ENCODE measurements at places on chromosomes 1 and 21. TPM values are rescaled to one million over a fixed set of nuclear protein-coding genes. Genes with fewer than 3 reads are reported as not detected.

The SPRR2B gene
- total RNA-seq: not detected

The PRDX6 gene
- total RNA-seq: 409 TPM

The TCHHL1 gene
- not detected for total RNA-seq

The F5 gene
- 38.5 TPM for total RNA-seq

The RASSF5 gene
- 0.49 TPM for total RNA-seq

The TNFRSF4 gene
- not detected for total RNA-seq

The AKNAD1 gene
- not detected for total RNA-seq

The ANKRD35 gene
- total RNA-seq: 0.02 TPM

The EPHA2 gene
- total RNA-seq: 15.5 TPM

The SPATA17 gene
- 1.6 TPM for total RNA-seq

The ITGB2 gene
- total RNA-seq: 1.6 TPM

The KCND3 gene
- total RNA-seq: not detected

The TP73 gene
- 0.69 TPM for total RNA-seq

The PTPRU gene
- total RNA-seq: 11.0 TPM

The GLRX2 gene
- total RNA-seq: 42.1 TPM

The MTARC1 gene
- 64.2 TPM for total RNA-seq

The TAF13 gene
- 62.1 TPM for total RNA-seq

The CHI3L1 gene
- total RNA-seq: not detected

The CRYAA gene
- total RNA-seq: 5.2 TPM

The KLHDC8A gene
- total RNA-seq: not detected

The SVBP gene
- 45.2 TPM for total RNA-seq
